Cerebellum (tissue), 4 donors: ENCODE measurements at places on chromosomes 16 and 17. TPM values are rescaled to one million over a fixed set of nuclear protein-coding genes. Genes with fewer than 3 reads are reported as not detected.

The KRTAP4-16 gene
- not detected for total RNA-seq

The KRT33B gene
- total RNA-seq = not detected

GRCh38 chr17:73452009-73452408 is 140.2 kb upstream of the CDC42EP4 start:
- DNase-seq = no peak

DNA sequence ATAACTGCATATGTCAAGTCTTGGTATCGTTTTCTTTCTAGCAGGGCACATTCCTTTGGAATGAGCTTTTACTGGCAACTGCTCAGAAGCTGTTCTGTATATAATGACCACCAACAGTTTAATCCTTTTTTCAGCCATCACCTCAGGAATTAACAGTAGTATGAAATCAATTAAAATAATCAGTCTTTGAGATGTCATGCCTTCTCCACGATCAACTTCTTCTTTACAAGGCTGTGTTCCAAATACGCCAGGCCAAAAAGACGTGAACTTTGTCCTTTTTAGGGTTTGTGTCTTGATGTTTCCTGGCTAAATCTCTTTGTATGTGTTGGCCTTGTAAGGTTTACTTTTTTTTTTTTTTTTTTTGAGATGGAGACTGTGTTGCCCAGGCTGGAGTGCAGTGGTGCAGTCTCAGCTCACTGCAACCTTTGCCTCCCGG is 54.9 kb downstream of the ABCC1 start:
- no peak for DNase-seq

DNA sequence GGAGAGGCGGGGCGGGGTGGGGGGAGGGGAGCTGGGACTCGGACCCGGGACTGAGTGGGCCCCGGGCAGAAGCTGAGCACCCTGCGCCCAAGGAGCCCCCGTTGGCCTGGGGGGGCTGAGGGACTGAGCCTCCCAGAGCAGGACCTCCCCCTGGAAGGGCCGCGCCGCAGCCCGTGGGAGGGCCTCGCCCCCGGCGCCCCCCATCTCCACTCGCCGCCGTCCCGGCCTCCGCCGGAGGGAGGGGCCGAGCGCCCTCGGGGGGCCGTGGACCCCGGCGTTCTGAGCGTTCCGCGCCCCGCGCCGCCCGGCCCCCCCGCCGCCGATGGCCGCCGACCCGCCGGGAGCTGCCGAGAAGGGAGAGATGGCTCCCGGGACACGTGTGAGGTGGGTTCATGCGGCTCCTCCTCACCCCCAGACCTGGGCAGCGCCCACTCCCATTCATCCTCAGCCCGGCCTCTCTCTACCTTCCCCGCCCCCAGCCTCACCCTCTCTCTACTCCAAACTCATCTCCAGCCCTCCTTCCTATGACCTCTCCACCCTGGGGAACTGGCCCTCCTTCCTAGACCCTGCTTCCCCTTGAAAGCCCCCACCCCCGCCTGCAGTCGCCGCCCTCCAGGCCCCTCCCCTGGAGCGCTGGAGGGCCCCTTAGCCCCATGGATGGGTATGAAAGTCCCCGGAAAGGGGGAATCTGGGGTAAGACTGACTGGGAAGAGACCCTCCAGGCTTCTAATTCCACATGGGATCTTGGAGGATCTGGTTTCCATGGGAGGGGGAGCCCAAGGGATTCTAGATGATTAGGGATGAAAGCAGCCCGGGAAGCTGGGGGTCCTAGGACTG is 922 bp downstream of the FBXL19 start:
- DNase-seq = no peak

- no peak for DNase-seq
These were observed 38.5 kb downstream of the IGF2BP1 start for GRCh38 chr17:49035470-49036269.

DNA sequence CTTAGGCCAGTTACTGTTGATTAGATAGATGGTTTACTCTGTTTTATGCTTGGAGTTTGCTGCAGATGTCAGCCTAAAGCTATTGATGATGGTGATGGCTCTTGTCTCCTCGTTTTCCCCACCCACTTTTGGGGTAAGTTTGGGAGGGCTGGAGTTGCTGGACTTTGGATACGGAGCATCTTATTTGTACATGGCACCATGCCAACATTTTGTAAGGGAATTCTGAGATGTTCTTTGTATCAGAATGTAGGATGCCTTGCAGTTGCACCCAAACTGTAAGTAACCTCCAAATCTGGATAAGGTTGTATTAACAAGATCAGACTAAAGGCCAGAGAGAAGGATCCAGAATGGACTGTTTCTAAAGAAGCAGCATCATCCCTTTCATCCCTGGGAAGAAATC is 551.9 kb upstream of the ZFHX3 start:
- no peak for DNase-seq
